GM13977 (cell line): ENCODE measurements at places on chromosomes 1 and 21.

- DNase-seq: no peak
Measured at GRCh38 chr21:44052830-44053226, 40.7 kb downstream of the TRAPPC10 start.

- DNase-seq: no peak
Measured at GRCh38 chr1:166017395-166017794, 149.4 kb downstream of the FAM78B start.

DNA sequence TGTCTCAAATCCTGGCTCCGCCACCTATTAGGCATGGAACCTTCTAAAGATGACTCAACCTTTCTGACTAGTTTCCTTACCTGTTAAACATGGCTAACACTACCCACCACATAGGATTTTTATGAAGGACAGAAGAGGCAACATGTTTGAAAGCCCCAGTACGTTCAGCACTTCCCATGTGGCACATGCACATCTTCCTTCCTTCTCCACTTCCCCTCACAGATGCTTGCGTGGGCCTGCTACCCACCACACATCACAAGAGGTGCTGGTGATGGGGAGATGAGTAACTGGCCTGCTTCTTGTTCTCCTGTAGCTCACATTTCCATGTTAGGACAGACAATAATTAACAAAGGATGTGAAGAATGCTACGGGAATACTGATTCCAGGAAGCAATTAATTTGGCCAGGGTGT is 7.1 kb downstream of the ZBTB21 start:
- DNase-seq: no peak

DNA sequence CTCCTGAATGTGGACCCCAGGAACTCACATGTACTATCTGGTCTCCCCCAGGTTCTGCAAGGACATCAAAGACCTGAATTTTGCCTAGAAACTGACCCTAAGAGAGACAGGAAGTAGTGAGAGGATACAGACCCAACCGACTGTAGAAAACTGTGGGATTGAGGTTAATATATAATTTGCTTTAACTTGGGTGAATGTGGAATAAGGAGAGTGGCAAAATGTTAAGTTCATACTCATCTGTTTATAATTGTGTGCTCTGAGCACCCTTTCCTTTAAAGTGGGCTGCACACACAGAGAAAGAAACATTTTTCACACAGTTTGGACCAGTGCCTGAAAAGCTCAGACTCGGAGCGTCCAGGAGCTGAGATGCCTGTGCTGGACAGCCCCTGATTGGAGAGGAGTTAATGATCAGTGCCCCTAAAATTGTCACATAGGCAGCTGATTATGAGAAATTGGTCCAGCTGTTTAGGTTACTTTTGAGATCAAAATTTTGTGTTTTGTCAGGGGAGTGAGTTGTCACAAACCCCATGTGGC is 37.2 kb downstream of the ROR1 start:
- no peak for DNase-seq

- DNase-seq: no peak
Measured at GRCh38 chr21:39319814-39320332, 6.4 kb upstream of the BRWD1 start.

DNA sequence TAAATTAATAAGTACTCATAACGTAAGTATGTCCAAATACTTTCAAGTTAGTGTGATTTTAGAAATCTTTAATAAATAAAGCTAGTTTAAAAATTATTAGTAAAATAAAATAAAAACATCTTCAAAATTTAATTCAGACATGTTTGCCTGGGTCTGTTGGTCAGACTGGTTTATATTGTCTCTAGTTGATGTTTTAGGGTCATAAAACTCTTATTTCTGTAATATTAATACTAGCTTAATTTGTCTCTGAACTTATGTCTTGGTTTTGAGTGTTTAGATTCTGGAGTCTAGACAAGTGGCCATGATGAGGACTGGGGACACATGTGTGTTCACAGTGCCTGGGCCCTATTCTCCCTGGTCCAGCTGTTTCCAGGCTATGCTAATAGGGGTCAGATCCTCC is 184.5 kb upstream of the TNR start:
- no peak for DNase-seq

GRCh38 chr21:32578107-32578691 is 7.1 kb downstream of the TCP10L start:
- no peak for DNase-seq

GRCh38 chr1:99176753-99177152 is 87.5 kb upstream of the PLPPR4 start:
- DNase-seq: no peak

GRCh38 chr21:27219068-27219467 is 252.2 kb upstream of the ADAMTS5 start:
- DNase-seq: no peak

- DNase-seq: no peak
Measured at GRCh38 chr1:91751275-91751674, 134.7 kb downstream of the TGFBR3 start.

- no peak for DNase-seq
Measured at GRCh38 chr1:100478816-100479215, 59.1 kb upstream of the GPR88 start.

GRCh38 chr21:44934797-44935532 is 4.9 kb upstream of the SLX9 start:
- DNase-seq: no peak
